ENCODE measurements at places on chromosomes 16 and 17. TPM values are rescaled to one million over a fixed set of nuclear protein-coding genes. Genes with fewer than 3 reads are reported as not detected.

GRCh38 chr16:11675561-11676511, 7.6 kb downstream of the SNN start:
- no peak for DNase-seq

DNA sequence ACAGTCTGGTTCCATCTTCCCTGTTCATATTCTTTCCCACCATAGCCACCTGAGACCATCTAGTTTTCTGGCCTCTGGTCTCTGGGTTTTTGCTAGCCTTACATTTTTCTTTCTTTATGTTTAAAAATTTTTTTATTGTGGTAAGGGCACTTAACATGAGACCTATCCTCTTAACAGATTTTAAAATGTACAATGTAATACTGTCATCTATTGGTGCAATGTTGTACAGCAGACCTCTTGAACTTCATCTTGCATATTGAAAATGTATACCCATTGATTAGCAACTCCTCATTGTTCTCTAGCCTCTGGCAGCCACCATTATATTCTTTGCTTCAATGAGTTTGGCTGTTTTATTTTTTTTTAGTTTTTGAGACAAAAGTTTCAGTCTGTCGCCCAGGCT, 39.2 kb downstream of the ITGAM start:
- no peak for DNase-seq

- no peak for DNase-seq
These were observed 10.2 kb downstream of the SMURF2 start for GRCh38 chr17:64651889-64652288.

DNA sequence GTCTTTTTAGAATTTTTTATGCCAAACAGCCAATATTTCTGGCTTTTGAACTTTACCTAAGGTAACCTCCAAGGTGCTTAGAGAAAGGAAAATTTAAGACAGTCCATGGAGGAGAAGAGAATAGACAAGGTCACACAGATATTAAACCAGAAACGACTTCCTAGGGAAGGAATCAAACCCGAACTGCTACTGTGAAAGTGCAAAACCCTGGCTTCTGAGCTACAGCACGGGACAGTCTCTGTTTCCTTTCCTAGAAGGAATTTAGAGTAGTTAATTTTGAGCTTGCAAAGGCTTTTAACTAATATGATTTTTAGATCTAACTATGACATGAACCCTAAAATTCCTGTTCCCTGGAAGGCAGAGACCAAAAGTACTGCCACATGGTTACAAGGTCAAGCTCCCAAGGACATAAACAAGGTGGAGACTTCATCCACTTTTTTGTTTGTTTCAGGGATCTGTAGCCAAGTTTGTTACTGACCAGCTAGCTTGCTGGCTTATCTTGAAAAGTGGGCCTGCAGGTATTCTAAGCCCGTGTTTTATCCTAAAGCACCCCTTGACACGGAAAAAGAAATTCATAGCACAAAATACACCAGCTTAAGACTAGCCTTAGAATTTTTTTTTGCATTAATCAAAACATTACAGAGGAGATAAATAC, 188.2 kb downstream of the SPECC1 start:
- DNase-seq, result no peak

DNA sequence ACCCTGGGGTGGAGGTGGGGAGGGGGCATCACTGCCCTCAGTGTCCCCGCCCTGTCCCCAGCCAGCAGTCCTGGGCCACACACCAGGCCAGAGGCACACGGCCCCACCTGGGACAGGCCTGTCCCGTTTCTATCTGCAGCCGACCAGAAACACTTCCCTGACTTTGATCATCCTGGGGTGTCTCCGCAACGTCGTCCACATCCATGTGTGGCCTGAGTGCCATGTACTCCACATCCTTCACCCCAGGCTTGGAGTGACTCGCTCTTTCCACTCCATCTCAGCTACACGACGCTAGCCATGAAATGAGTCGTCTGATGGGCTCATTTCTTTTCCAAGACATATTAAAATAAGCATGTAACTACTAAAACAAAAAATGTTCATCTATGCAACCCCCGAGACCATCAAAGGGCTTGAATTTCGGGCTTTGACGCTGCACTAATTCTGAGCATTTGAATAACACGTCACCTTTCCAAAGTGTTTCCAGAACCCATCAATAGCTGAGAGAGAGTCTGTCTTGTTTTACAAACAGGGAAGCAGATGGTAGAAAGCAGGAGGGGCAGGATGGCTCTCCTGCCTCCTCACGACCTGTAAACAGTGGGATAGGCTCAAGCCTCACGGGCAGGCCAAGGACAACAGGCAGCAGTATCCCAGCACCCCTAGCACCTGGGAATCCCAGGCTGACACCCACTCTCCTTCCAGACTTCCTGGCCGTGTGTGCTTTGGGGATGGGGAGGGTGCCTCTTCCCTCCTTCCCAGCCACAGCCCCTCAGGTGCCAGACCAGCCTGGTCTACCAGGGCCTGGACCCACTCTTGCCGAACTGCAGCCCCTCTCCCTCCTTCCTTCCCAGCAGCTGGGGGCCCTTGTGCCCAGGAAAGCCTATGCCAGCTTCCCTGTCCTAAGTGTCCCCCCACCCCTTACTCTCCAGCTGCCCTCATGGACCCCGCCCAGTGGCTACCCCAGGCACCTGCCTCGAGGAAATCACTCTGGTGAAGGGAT, 20.0 kb upstream of the RASD1 start:
- no peak for DNase-seq

- no peak for DNase-seq
These were observed 9.7 kb downstream of the SPNS3 start for GRCh38 chr17:4443476-4443875.

DNA sequence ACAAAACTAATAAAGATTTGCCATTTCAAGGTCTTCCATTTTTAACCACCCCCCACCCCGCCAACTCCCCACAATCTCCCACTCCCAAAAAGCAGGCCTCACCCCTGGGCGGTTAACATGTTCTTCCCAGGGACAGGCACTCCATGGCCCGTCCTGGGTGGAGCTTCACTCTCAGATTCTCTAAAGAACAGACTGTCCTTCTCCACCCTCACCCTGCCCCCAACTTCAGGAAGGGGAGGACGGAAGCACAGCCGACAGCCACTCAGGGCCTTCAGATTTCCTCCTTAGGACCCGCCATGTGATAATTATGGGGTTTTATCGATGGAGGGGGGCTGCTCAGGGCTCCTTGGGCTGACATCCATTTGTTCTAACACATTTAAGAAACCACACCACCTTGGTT, 61.9 kb downstream of the ZFHX3 start:
- no peak for DNase-seq

DNA sequence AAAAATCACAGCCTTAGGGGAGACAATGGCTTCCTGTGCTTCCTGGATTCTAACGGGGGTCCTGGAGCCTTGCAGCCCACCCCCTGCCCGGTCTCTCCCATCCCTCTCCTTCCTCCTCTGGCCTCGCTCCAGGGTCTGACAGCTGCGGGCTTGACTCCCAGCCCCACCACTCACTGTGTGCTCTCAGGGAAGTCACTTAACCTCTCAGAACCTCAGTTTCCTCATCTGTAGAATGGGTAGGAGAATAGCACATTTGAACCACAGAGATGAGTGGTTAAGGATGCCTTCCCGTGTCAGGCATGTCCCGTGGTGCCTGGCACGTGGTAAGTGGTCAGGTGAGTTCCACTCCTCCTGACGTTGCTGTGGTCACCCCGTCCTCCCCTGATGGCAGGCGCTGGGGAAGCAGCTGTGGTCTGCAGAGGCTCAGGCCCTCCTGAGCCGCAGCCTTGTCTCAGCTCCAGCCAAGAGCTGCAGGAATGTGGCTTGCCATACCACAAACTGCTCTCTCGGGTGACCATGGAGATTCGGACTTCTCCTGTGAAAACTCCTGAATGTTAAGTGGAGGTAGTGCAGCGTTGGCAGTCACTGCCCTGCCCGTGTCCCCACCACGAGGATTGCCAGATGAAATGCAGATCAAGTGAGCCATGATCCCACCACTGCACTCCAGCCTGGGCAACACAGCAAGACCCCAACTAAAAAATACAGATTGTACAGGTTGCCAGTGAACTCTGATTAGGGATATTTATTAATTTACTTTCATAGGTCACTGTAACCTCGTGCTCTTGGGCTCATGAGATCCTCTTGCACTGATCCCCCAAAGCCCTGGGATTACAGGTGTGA, 85.7 kb downstream of the NT5M start:
- no peak for DNase-seq

GRCh38 chr16:80540516-80541305, at the start of gene DYNLRB2:
DYNLRB2 (plus strand) TSS chr16:80540993; CDS start chr16:80541077, 84 bp downstream.
- DNase-seq, result peak; percentile 78

DNA sequence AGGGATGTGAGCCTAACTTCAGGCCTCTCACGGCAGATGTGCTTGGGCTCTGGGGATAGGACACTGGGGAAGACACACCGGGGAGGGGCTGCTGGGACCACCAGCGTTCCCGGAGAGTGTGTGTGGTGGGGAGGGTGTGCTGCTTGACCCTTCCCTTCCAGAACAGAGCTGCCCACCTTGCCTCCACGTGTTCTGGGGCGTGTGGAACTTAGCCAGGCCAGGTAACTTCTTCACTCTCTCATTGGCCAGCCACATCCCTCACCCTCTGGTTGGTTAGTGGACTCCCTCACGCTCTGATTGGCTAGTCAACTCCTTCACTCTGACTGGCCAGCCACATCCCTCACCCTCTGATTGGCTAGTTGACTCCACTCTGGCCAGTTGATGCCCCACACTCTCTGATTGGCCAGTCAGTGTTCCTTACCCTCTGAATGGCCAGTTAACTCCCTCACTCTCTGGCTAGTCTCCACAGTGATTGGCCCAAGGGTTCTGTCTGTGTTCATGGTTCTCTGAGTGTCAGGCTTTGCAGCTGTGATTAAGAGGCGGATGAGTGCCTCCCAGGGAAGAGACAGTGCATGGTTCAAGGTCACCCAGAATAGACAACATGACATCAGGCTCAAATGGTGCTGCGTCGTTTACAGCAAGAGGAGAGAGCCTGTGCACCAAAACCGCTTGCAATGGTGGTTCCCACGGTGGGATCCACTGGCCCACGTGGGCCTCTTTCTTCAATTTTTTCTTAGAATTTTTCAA, 10.0 kb downstream of the TMEM235 start:
- DNase-seq, result no peak

DNA sequence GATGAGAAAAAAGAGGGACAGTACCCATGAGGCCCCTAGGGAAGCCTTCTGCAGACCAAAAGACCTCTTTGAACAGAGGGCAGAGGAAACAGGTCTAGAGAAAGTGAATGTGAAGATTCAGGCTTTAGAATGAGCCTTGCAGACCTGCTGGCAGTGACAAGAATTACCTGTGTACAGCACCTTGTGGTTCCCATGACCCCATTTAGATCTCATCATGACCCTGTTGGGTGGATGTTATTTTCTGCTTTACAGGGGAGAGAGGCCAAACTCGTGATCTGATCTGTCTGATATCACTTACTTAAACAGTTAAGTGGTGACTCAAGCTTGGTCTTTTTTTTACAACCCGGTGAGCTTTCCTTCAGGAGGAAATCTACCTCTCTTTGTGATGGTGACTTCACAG, 81.9 kb downstream of the UTP18 start:
- DNase-seq, result no peak

DNA sequence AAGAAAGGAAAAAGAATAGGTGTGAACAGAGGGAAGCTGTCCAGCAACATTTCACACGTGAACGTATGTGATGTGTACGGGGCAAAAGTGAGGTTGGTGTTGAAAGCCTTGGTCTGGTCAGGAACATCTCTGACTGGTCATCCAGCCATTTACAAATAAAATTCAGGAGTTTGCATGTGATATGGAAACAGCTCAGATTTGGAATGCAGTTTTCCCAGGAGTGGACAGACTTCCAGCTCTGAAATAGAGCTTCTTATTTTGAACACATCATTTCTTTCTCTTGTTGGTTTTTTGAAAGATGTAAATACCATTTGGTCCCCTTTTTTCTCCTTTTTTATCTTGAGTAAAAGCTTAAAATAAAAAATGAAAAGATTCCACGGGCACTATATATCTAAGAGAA, 566.2 kb upstream of the ZFHX3 start:
- DNase-seq, result no peak

GRCh38 chr17:51540151-51540550, 279.8 kb downstream of the UTP18 start:
- DNase-seq, result no peak

GRCh38 chr16:2008009-2008526, 1.6 kb downstream of the ZNF598 start:
- DNase-seq, result no peak

DNA sequence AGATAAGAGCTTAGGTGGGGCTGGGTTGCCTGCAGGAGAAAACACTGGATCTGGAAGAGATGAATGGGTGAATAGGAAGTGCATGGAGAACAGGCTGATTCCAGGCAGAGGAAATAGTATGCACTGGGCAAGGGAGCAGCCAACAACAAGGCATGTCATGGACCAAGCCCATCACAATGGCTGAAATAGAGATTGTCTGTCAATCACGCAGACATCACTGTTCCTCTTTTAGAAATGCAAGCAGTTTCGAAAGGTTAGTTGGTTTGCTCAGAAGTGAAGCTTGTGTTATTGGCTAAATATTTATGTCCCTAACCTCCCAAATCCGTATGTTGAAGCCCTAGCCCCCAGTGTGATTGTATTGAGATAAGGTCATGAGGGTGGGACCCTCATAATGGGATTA, 621.7 kb upstream of the CDH11 start:
- no peak for DNase-seq

The ZNF287 gene
- 16.6 TPM for total RNA-seq

The PIPOX gene
- total RNA-seq, result 3.3 TPM

The HS3ST2 gene
- total RNA-seq, result not detected

The SSH2 gene
- total RNA-seq, result 32.9 TPM

The INCA1 gene
- 0.86 TPM for total RNA-seq

The PMP22 gene
- total RNA-seq, result 15.6 TPM

The ADAP2 gene
- total RNA-seq, result 2.2 TPM

The OTOA gene
- total RNA-seq, result 0.34 TPM

The MTSS2 gene
- total RNA-seq, result 95.0 TPM

The CDH8 gene
- 7.1 TPM for total RNA-seq

The PLA2G10 gene
- not detected for total RNA-seq

The ATXN2L gene
- 272 TPM for total RNA-seq

The ZNF598 gene
- 55.7 TPM for total RNA-seq

The CAVIN1 gene
- 0.14 TPM for total RNA-seq

The CIITA gene
- total RNA-seq, result not detected

The OR3A3 gene
- total RNA-seq, result not detected

The TMEM235 gene
- total RNA-seq, result not detected

The ATAD5 gene
- 26.3 TPM for total RNA-seq

Measured in neural crest cell (in vitro differentiated cells).